ENCODE measurements at places on chromosomes 4 and X.

GRCh38 chr4:56828784-56829535 lies 7.5 kb upstream of the SPINK2 start:
- DNase-seq, result no peak

DNA sequence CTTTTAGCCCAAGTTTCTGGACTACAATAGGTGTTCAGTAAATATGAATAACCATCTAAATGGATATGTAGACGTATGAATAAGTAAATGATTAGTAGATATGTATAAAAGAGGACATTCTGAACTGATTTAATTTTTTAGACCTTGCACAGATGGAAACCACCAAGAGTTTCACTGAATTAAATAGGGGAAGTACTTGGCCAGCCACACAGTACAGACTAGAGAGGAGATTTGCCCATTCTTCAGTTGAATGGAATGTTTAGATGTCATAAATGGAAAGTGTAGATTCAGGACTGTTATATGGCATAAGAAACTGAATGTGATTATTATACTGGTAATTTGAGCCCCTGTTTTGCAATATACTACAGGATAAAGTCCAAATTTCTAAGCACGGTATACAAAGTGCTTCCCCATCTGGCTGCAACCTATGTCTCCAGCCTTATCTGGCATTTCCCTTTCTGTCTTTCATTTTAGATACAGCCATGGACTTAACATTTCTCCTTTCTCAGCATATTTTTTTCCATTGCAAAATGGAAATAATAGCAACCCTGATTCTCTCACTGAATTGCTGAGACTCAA lies 137.8 kb upstream of the HS3ST1 start:
- no peak for DNase-seq

GRCh38 chr4:176619430-176619829 lies 173.3 kb downstream of the VEGFC start:
- DNase-seq, result no peak

GRCh38 chr4:23374259-23374658 lies 515.6 kb downstream of the PPARGC1A start:
- DNase-seq, result no peak

- DNase-seq, result no peak
These were observed 4.0 kb downstream of the C4orf46 start for GRCh38 chr4:158667651-158668198.

DNA sequence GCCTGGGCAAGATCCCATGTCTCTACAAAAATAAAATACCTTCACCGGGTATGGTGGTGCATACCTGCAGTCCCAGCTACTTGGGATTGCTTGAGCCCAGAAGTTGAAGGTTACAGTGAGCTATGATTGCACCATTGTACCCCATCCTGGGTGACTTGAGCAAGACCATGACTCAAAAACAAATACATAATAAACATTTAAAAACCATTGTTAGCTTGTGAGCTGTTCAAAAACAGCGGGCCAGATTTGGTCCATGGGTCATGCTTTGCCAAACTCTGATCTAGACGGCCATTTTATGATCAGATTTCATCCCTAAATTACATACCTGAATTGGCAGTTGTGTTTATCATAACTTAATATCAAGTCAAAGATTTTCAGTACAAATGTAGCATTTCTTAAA lies 76.0 kb upstream of the GPM6B start:
- no peak for DNase-seq

Measured in suprapubic skin (tissue), 4 donors.